Right lobe of liver (tissue), 6 donors: ENCODE measurements at places on chromosomes 6 and 20.

- no peaks in the 10 kb centered on the region for H3K4me1 ChIP-seq
- no peak for DNase-seq
- H3K27ac ChIP-seq, result no peak overlapping the region
- no peak overlapping the region for H3K4me3 ChIP-seq
- H3K36me3 ChIP-seq, result no peaks in the 10 kb centered on the region
- no peaks in the 10 kb centered on the region for H3K27me3 ChIP-seq
Measured at GRCh38 chr20:44856856-44857448, 28.6 kb upstream of the YWHAB start.

DNA sequence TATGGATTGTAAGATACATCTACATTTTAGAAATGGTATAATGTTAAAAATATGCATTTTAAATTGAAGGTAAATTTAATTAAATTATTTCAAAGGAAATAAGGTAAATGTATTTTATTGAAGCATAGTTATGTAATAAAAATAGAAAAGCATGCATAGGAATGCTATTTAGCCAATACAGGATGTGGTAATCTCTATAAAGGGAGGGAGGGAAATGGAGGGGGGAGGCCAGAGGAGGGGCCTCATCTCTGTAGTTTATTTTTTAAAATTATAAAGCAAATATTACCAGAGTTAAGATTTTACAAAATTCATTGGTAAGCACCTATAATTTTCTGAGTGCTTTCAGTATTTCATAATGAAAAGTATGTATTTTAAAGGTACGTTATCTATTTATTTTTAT, 27.2 kb downstream of the SLC16A10 start:
- no peaks in the 10 kb centered on the region for H3K4me1 ChIP-seq
- H3K27me3 ChIP-seq, result no peaks in the 10 kb centered on the region
- DNase-seq, result no peak
- H3K4me3 ChIP-seq, result no peak overlapping the region

GRCh38 chr6:36907781-36908180, 22.0 kb downstream of the C6orf89 start:
- DNase-seq, result peak; percentile 61
- H3K4me1 ChIP-seq, result peaks cover 28% of the 10 kb centered on the region
- H3K4me3 ChIP-seq, result no peak overlapping the region
- no peaks in the 10 kb centered on the region for H3K36me3 ChIP-seq
- peak overlapping the region; percentile 16 for H3K27ac ChIP-seq

- no peaks in the 10 kb centered on the region for H3K4me1 ChIP-seq
- H3K27ac ChIP-seq, result no peak overlapping the region
- DNase-seq, result no peak
- H3K27me3 ChIP-seq, result no peaks in the 10 kb centered on the region
- H3K4me3 ChIP-seq, result peak overlapping the region; percentile 67
Measured at GRCh38 chr6:3230900-3231246, 3.4 kb upstream of the TUBB2B start.

GRCh38 chr6:88764081-88764480, 199.3 kb downstream of the RNGTT start:
- no peak overlapping the region for H3K27ac ChIP-seq
- no peaks in the 10 kb centered on the region for H3K36me3 ChIP-seq
- DNase-seq, result no peak
- no peak overlapping the region for H3K4me3 ChIP-seq

DNA sequence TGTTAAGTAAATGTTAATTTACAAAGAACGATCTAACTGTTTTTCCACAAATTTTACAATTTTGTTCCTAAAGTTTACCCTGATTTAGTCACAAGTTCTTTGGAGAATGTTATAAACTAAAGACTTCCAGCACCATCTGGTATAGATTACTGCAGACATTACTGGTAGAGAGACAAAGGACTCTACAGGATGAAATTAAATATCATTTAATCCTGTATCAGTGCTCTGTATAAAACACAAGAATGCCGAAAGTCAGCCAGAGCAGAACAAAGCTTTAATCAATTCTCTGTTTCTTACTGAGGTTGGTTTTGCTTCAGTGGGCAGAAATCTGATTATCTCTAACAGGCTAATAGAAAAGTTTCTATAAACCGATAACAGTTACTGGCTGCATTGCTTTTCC, 763.6 kb downstream of the TENT5A start:
- H3K27me3 ChIP-seq, result no peaks in the 10 kb centered on the region
- H3K36me3 ChIP-seq, result no peaks in the 10 kb centered on the region
- H3K27ac ChIP-seq, result no peak overlapping the region
- DNase-seq, result no peak
- H3K4me3 ChIP-seq, result no peak overlapping the region
